ENCODE measurements at places on chromosomes 2 and 18.

DNA sequence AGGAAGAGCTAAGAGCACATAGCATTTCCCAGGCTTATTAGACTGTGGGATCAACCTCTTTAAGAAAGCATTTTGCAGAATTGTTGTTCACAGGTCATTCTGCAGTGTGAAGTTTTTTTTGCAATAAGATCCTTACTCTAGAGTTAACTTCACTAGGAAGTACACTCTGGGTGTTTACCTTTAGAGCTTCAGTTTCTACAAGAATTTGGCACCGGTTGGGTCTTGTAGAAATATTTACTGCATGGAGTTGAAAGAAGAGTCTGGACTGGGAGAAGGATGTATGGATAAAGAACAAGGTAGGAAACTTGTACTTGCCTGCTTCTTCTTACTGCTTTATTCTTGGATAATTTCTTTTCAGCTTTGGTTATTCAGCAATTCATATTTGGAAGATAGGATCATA is 944.9 kb upstream of the GYPC start:
- no peak for DNase-seq

GRCh38 chr2:205755923-205756322 is 73.6 kb downstream of the NRP2 start:
- DNase-seq: no peak

DNA sequence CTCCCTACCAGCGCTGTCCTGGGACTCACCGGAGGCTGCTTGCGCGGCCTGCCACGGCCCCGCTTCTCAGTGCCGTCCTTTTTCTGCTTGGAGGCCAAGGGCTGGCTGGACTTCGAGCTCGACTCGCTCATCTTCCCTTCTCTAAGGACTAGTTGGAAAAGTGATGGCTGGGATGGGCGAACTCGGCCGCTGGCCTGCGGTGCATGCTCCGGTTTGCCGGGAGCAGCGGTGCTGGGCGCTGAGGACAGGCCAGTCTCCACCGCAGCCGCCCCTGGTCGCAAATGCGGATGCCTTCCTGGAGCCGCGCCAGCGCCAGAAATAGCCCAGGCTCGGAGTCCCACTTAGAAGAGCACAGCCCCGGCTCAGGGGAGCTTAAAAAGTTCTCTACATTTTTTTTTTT is 3.1 kb downstream of the C2orf81 start:
- DNase-seq: no peak

GRCh38 chr2:201018636-201019035 is 52.8 kb downstream of the HYCC2 start:
- DNase-seq: peak; percentile 47

DNA sequence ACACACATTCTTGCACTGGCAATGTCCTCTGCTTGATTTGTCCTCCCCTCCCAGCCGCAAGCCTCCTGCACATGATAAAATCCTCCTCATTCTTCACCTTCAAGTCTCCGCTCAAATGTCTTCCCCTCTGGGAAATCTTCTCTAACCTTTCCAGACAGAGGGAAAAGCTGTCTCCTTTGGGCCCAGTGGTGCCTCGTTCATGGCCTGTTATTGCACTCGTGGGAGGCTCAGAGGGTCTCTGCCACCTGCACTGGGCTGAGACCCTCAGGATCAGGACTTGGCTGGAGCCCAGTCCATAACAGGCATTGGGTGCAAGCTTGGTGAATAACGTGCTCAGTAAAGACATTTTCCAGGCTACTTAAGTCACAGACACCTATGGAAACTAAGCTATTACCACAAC is 68.6 kb downstream of the PTGR3 start:
- DNase-seq: no peak

DNA sequence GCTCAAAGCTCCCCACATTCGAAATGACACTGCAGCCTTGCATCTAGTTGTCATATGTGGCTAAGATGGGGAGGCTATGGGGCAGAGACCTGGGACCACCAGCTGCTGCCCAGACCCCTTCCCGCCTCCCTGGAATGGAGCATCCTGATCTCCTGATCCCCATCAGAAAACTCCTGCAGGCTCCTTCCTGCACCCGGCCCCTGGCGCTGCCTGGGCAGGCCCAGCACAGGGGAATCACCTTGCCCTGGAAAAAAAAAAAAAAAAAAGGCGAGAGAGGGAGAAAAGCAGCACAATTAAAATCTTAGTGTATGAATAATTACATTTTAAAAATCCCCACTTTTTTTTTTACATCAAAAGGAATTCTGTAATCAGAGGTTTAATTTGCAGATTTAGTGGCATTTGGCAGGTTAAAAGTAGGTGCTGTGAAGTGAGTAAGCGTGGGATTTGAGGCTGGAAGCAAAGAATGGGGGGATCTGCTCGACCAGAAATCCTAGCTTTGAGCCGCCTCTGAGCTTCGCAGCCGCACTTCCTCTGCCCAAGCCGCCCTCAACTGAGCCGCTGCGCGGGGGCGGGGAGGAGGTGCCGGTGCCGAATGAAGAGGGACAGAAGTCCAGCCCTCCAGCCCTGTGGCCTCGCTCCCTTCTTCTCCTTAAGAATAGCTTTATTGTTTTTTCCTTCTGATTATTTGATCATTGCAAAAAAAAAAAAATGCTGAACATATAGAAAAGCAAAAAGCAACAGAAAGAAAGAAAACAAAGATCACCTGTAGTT is 30.0 kb downstream of the THNSL2 start:
- DNase-seq: peak; percentile 43

GRCh38 chr2:125070726-125071505 is 1045.8 kb downstream of the CNTNAP5 start:
- no peak for DNase-seq

GRCh38 chr2:239328351-239329191 is 72.2 kb downstream of the HDAC4 start:
- peak; percentile 82 for DNase-seq

GRCh38 chr2:35298493-35298892 is 1057.1 kb upstream of the CRIM1 start:
- peak; percentile 36 for DNase-seq

DNA sequence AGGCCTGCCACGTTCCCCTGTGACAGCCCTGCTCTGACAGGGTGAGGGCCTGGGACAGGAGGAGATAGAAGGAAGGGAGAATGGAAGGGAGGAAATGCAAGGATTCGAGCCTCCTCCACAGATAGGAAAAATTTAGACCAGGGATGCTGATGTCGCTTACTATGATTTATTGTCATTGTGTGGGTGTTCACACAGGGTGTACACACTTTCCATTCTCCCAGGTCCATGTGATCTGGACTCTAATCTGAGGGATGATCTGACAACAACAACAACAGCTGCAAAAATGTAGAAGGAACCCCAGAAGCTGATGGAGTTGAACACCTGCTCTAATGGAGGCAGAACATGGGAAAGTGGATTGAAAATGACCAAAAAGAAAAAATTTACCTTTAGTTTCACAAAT is 231.7 kb upstream of the TNP1 start:
- no peak for DNase-seq

DNA sequence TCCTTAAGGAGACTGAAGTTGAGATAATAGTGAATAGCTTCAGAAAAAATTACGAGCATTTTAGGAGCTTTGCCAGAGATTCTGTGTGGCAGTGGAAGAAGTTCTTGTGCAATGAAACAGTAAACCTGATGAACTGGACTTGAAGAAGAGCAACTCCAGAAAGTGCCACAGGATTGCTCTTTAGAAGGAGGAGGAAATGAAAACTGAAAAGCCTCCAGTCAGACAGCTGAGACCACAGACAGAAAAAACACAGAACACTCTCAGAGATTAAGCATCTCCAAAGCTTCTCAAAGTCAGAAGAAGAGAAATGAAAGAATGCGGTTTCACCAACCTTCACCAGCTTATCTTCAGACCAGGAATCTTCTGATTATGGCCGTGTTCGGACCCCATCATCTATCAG is 329.7 kb upstream of the CNTNAP5 start:
- no peak for DNase-seq

GRCh38 chr2:113692698-113693428 is 63.6 kb downstream of the SLC35F5 start:
- DNase-seq: no peak

- DNase-seq: no peak
Observed at GRCh38 chr2:206230060-206230762, 44.3 kb upstream of the ZDBF2 start.

- no peak for DNase-seq
Observed at GRCh38 chr18:74518456-74519295, 15.6 kb upstream of the CNDP1 start.

- DNase-seq: no peak
Observed at GRCh38 chr18:69484699-69485396, 84.2 kb downstream of the DOK6 start.
